ENCODE measurements at places on chromosomes 6 and 20.

DNA sequence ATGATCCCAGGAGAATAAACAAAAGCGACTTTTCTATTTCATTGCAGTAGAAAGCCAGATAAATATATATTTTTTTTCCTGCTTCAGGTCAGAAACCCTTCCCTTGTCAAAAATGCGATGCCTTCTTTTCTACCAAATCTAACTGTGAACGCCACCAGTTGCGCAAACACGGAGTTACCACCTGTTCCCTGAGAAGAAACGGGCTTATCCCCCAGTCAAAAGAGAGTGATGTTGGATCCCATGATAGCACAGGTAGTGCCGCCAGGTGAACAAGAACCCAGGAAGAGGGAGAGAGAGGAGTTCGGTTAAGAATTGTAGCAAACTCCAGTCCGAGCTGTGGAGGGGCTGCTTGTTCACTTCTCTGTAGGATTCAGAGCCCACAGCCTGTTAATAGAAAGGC is 72.6 kb downstream of the SSR1 start:
- DNase-seq: no peak

DNA sequence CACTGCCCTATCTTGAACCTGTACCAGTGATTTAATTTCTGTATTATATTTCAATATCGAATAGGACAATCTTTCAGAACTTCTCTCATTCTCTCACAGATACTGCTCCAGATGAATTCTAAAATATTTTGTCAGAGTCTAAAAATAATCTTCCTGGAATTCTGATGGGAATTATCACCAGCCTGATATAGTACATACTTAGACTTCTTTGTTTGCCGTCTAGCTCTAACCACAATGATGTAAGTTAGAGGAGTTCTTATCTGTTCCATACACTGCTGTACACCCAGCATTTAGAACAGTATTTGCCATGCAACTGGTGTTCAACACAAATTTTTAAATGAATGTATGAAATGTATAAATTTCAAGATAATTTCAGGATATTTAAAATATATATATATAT is 1.3 kb upstream of the HUS1B start:
- no peak for DNase-seq

DNA sequence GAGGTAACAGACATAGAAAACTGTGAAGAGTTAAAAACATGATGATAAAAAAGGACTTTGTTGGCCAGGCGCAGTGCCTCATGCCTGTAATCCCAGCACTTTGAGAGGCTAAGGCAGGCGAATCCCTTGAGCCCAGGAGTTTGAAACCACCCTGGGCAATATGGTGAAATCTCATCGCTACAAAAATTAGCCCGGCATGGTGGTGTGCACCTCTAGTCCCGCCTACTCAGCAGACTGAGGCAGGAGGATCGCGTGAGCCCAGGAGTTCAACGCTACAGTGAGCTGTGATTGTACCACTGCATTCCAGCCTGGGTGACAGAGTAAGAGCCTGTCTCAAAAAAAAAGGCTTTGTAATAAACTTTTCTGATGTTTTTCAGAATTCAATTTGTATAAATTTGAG is 60.1 kb downstream of the GFOD1 start:
- no peak for DNase-seq

- no peak for DNase-seq
These were observed 79.5 kb downstream of the CD83 start for GRCh38 chr6:14197118-14197517.
